ENCODE measurements at places on chromosomes 13 and 19.

DNA sequence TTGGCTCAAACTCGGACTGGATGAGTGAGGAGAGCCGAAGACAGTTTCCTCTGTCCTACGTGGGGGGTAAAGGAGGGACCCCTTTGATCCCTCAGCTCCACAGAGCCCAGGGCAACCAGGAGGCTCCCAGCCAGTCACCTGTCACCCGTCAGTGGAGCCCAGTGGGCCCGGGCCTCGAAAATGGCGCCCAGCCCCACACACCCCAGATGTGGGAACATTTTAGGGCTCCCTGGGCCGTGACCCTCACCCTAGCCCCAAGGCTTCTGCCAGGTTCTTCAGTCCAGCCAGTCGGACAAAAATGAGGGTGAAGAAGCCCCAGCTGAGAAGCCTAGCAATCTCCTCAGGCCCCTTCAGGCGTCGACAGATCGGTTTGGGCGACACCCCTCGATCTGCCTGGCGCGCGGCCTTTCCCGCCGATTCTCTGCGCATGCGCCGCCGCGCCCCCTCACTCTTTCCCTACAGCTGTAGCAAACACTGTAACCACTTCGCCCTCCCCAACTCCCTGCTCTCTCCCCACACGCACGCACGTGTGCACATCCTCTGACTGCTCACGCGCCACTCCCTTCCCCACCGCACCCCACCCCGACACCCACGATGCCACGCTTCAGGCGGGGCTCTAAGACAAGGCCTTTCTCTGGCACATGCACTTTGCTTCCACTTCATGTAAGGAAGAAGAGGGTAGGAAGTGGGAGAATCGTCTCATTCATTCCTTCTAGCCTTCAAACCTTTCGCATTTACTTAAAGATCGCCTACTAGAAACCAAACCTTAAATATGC is at the start of gene SLC6A16:
TSS of gene SLC6A16 (minus strand) at position 391 of the 776 bp plus-strand sequence. CDS start 13,844 bp downstream, outside the sequence.
- peaks cover 10% of the 10 kb centered on the region for H3K36me3 ChIP-seq
- H3K27ac ChIP-seq, result peak within 1 kb of the TSS; percentile 74
- DNase-seq, result no peak
- peaks cover 37% of the 10 kb centered on the region for H3K4me1 ChIP-seq
- H3K4me3 ChIP-seq, result peak within 1 kb of the TSS; percentile 1

DNA sequence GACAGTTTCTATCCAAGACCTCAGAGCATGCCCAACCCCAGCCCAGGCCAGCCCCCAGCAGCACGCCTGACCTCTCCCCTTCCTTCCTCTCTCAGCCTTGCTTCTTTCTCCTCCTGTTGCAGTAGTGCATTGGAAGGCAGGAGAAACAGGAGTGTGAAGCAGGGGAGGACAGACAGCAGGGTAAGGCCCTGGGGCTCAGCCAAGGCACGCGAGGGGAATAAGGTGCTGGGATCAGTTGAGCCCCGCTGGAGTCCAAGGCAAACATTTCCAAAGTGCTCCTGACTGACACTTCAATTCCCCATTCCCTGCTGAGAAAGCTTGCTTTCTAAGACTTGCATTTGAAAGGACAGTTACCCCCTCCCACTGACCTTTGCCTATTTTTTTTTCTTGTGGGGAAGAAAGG is 73.1 kb upstream of the OLFM4 start:
- no peaks in the 10 kb centered on the region for H3K27me3 ChIP-seq
- no peaks in the 10 kb centered on the region for H3K36me3 ChIP-seq
- no peak overlapping the region for H3K27ac ChIP-seq
- H3K4me3 ChIP-seq, result no peak overlapping the region
- no peaks in the 10 kb centered on the region for H3K4me1 ChIP-seq
- DNase-seq, result no peak

DNA sequence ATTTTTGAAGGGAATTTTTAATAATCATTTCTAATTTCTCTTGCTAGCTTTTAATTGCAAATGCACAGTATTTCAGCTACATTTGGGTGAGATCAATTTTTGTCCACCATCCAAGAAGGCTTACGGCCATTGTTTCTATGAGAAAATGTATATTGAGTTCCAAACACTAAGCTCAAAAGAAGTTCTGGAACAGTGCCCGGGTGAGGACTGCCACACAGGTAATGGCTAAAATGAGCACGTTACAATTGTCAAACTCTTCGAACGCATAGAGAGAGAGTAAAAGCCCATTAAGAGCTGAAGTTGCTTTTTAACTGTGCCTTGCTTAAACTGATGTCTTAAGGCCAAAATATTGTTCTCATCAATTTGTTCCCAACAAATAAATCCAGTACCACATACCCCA is 755.0 kb downstream of the DIAPH3 start:
- DNase-seq, result no peak
- no peak overlapping the region for H3K27ac ChIP-seq
- no peaks in the 10 kb centered on the region for H3K27me3 ChIP-seq
- H3K4me3 ChIP-seq, result no peak overlapping the region
- no peaks in the 10 kb centered on the region for H3K36me3 ChIP-seq

GRCh38 chr13:69458013-69458412 is 649.6 kb upstream of the ATXN8OS start:
- H3K4me3 ChIP-seq, result no peak overlapping the region
- no peaks in the 10 kb centered on the region for H3K36me3 ChIP-seq
- no peak overlapping the region for H3K27ac ChIP-seq
- DNase-seq, result no peak
- no peaks in the 10 kb centered on the region for H3K27me3 ChIP-seq

GRCh38 chr19:42272535-42272897 is 3.5 kb downstream of the CIC start:
- no peaks in the 10 kb centered on the region for H3K27me3 ChIP-seq
- H3K4me1 ChIP-seq, result peaks cover 47% of the 10 kb centered on the region
- H3K36me3 ChIP-seq, result peaks cover 7% of the 10 kb centered on the region
- no peak overlapping the region for H3K27ac ChIP-seq

- peak; percentile 46 for DNase-seq
- peak overlapping the region; percentile 96 for H3K27ac ChIP-seq
- H3K27me3 ChIP-seq, result no peaks in the 10 kb centered on the region
- peaks cover 88% of the 10 kb centered on the region for H3K4me1 ChIP-seq
These were observed 16.3 kb downstream of the LCP1 start for GRCh38 chr13:46165485-46166223.
